ENCODE measurements at places on chromosomes 11 and 22. TPM values are rescaled to one million over a fixed set of nuclear protein-coding genes. Genes with fewer than 3 reads are reported as not detected.

RASGRP2 gene
- 1.7 TPM for total RNA-seq

TMPRSS13 gene
- total RNA-seq, result not detected

DERL3 gene
- 0.71 TPM for total RNA-seq

FADS1 gene
- total RNA-seq, result 247 TPM

NUDT22 gene
- total RNA-seq, result 30.0 TPM

C22orf15 gene
- total RNA-seq, result not detected

TMA7B gene
- total RNA-seq, result not detected

LAMTOR1 gene
- total RNA-seq, result 153 TPM

DKK3 gene
- 21.0 TPM for total RNA-seq

BTG4 gene
- total RNA-seq, result 0.10 TPM

APOBEC3A gene
- not detected for total RNA-seq

PTGDR2 gene
- total RNA-seq, result not detected

HOATZ gene
- total RNA-seq, result not detected

PATE3 gene
- not detected for total RNA-seq

PLA2G3 gene
- not detected for total RNA-seq

FOLH1 gene
- not detected for total RNA-seq
